ENCODE measurements at places on chromosomes 16 and 17.

GRCh38 chr17:42904110-42904469, 3.5 kb downstream of the G6PC1 start:
- no peak for DNase-seq

DNA sequence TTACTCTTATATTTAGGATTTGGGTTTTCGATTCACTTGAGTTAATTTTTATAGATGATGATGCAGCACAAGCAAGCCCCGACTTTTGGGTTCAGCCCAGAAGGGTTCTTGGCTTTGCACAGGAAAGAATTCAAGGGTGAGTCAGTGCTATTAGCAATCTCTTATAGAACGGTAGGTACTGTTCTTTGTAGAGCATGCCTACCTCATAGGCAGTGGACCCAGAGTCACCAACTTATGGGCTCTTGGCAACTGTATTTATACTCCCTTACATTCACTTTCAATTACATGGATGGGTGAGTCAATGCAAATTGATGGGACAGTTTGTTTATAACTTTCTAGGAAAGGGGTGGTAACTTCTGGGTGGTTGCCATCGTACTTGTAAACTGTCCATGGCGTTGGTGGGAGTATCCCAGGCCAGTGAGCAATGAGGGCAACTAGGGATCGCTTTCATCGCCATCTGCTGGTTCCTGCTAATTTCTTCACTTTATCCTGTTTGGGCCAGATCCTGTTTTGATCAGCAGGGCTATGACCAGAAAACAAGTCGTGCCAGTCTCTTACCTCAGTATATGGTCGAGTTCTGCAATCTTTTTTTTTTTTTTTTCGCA, 362.6 kb downstream of the CNTNAP4 start:
- no peak for DNase-seq

DNA sequence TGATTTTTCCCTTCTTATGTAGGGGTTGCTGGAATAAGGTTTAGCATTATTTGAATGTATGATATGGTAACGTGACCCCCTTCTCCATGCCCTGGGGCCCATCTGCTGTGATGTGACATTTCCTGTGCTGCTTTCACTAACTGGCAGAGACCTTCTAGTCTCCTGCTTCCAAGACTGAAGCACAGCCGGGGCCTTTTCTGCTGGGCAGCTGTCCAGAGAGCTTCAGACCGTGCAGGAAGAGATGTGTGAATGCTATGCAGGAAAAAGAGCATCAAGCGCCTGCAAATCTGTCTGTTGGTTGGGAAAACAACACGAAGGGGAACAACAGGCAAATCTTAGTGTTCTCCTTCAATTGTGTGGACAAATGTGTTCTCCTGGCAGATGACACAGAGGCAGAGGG, 128.5 kb downstream of the SPACA3 start:
- no peak for DNase-seq

DNA sequence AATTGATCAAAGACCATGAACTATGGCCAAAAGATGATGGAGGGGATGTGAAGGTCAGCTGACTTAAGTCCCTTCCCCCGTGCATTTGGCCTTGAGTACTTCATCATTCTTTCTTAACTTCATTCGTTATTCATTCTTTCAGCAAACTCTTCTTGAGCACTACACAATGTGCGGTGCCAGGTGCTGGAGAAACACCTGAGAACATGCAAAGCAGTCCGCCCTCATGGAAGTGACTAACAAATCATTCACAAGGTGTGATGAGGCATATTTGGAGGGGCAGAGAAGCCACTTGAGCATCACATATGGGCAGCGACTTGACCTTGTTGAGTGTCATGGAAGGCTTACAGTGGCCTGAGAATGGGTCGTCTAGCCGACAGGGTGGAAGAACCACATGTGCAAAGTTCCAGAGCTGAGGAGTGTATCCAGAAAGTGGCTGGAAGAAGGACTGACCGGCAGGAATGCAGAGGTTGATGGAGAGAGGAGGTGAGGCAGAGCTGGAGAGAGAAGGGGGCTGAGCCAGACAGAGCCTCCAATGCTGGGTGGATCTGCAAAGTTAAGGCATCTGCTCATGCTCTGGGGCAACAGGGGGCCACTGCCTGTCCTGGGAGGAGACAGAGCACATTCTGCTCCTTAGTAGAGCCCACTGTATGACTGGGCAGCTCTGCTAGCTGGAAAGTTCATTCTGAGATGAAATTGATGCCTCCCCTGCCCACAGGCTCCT, 25.1 kb upstream of the EIF1 start:
- DNase-seq, result no peak

GRCh38 chr17:79800325-79801155, 3.7 kb upstream of the CBX8 start:
- DNase-seq, result no peak

Measured in GDM1 (cell line).